ENCODE measurements at places on chromosomes 13 and 19.

GRCh38 chr19:5882421-5882968 is 12.2 kb upstream of the FUT5 start:
- DNase-seq, result no peak

- no peak for DNase-seq
Observed at GRCh38 chr13:22925881-22926747, 254.7 kb upstream of the SGCG start.

- DNase-seq, result no peak
Observed at GRCh38 chr13:105255472-105255871, 1280.0 kb downstream of the EFNB2 start.

DNA sequence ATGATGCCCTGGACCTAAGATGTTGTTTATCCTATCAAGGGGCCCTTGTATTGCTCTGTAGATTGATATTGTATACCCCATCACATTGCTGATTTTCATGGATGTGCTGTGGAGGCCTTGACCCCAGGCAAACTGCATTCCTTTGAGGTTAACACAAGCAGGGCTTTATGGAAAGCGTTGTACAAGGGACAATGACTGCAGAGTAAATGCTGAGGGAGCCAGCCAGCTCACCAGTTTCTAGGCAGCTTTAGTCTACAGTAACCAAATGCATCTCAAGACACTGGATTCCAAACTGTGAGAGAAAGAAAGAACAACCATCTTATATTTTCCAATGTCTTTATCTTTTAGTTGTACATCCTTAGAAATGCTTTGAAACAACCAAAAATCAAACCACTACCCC is 34.1 kb upstream of the EDNRB start:
- DNase-seq, result no peak

- DNase-seq, result no peak
Observed at GRCh38 chr19:2550431-2551171, 74.7 kb downstream of the GADD45B start.

GRCh38 chr19:9461938-9462337 is 26.6 kb upstream of the ZNF266 start:
- DNase-seq, result no peak

GRCh38 chr13:52105841-52106240 is 23.0 kb downstream of the NEK5 start:
- DNase-seq, result no peak

- no peak for DNase-seq
Observed at GRCh38 chr13:111328574-111329410, 8.3 kb downstream of the TEX29 start.

GRCh38 chr13:48567515-48568369 is 34.9 kb upstream of the RCBTB2 start:
- peak; percentile 88 for DNase-seq

DNA sequence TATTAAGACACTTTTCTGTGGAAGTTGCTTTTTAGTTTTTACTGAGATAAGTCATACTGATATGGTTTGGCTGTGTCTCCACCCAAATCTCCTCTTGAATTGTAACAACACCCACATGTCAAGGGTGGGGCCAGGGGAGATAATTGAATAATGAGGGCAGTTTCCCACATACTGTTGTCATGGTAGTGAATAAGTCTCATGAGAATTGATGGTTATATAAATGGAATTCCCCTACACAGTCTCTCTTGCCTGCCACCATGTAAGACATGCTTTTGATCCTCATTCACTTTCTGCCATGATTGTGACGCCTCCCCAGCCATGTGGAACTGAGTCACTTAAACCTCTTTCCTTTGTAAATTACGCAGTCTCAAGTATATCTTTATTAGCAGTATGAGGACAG is 1340.4 kb downstream of the SLITRK5 start:
- DNase-seq, result no peak

DNA sequence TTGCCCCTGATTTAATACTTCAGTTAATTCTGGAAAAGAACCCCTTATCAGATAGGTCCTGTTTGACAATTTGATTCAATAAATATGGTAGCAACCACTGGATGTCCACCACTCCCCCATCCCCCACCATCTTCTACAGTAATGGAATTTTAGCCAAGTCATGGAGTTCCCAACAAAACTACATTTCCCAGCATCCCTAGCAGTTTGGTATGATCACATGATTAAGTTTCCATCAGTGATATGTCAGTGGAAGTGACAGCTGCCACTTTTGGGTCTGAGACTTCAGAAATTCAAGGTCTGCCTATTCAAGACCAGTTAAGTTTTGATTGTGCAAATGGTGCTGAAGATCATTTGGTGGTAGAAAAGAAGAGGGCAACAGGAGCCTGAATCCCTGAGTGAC is 85.5 kb downstream of the CACNA1A start:
- DNase-seq, result no peak

DNA sequence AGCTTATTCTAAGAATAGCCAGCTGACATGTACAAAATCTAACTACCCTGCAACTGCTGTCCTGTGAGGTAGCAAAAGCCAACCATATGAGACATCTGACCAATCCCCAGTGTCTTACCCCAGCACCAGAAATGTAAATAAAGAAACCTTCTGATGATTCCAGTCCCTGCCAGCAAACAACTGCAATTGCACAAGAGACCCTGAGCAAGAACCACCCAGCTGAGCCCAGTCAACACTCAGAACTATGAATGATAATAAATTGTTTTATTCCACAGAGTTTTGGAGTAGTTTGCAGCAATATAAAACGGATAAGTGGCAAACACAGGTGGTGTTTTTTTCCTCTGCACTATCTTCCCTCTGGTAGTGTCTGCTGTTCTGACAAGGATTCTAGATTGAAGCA is 94.9 kb downstream of the ERCC5 start:
- no peak for DNase-seq

GRCh38 chr19:56538761-56539263 is at the start of gene ZFP28:
Gene ZFP28, plus strand, starts transcription at chr19:56538948. Its CDS starts 71 bp downstream, at chr19:56539019.
- DNase-seq, result peak; percentile 44

GRCh38 chr13:70080012-70080411 is 27.6 kb upstream of the ATXN8OS start:
- DNase-seq, result no peak

DNA sequence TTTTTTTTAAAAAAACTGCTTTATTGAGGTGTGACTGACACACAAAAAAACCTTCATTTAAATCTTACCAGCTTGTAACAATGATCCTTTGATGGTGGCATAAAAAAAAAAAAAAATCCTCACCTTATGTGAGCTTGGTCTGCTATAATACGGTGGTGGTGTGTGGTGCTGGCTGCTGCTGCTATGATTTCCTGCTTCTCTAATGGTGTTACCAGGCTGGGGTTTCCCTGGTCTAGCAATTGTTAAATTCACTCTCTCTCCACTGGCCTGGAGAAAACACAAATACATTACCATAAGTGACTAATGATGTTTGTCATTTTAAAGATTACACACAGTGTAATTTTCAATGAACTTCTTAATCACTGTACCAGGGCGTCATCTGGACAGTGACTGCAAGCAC is 60.6 kb downstream of the LNX2 start:
- DNase-seq, result no peak

GRCh38 chr13:76929320-76929719 is 19.0 kb upstream of the ACOD1 start:
- DNase-seq, result no peak

- DNase-seq, result no peak
Observed at GRCh38 chr13:57857945-57858344, 226.4 kb downstream of the PCDH17 start.

DNA sequence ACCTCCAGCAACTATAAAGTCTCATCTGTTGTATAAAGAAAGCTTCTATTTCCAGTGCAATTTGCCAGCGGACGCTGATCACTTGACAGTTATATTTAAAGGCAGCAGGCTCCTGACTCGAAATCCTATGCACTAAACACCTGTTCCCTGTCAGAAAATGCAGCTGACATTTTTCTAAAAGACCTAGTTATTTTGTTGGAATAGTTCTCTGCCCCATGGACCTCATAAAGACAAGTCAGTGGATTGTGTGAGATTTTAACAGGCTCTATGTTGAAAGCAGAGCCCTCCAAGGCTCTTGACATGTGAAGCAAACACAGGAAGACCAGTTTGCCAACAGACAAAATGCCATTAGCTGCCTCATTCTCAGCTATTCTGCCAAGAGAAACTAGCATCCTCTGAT is 304.7 kb upstream of the KLF12 start:
- no peak for DNase-seq

GRCh38 chr13:43482641-43483040 is 304.1 kb downstream of the ENOX1 start:
- DNase-seq, result no peak

DNA sequence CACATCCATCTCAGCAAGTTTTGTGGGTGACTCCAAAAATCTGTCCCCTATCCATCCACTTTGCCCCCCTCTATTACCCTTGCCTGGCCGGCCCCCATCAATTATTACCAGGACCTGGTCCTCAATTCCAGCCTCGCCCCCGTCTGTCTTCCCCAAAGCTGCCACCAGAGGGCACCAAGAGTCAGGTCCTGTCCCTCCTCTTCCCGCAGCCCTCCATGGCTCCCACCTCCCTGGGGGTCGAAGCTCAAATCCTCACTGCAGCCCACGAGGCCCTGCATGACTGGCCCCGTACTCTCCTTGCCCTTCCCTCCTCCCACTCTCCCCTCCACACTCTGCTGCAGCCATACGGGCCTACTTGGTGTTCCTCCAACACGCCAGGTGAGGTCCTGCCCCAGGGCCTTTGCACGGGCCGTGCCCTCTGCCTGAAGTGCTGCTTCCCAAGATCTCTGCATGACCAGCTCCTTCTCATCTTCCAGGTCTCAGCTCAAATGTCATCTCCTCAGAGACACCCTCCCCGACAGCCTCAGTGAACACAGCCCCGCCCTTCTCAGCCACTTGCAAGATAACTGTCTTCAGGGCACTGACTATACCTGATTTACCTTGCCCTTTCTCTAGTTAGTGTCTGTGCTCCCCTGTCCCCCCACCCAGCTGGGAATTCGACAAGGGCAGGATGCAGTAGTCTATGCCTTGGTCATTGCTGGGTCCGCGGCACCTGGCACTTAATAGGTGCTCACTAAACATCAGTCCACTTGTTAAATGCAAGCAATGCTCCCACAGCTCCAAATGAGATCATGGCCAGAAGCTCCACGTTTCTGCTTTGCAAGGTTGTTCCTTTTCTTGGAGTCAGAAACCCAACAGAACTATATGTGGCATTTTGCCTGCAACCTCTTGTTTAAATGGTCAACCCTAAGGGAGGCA is 16.8 kb upstream of the SEMA6B start:
- DNase-seq, result no peak

- DNase-seq, result no peak
Observed at GRCh38 chr19:852136-853013, at the start of gene ELANE. Gene ELANE, plus strand, starts transcription at chr19:852303. Its CDS starts 26 bp downstream, at chr19:852329.

- DNase-seq, result no peak
Observed at GRCh38 chr13:106362707-106363106, 172.8 kb downstream of the EFNB2 start.

DNA sequence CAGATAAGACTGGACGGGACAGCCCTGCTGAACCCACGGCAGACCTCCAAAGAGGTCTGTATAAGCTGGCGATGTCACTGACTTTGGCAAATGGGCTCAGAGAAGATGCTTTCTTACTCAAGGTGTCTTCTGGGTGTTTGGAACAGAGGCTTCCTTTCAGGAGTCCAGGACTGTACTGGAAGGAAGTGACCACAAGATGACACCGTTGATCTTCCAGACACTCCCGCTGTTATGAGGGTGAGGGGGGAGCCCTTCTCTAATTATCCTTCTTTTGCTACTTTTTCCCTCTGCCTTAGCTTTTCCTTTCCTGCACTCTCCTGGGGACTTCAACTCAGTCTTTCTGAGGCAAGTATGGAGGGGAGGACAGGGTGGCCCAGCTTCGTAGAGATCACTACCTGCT is 65.2 kb upstream of the ZNF599 start:
- DNase-seq, result no peak

- no peak for DNase-seq
Observed at GRCh38 chr13:41597348-41598041, 140.1 kb downstream of the RGCC start.

DNA sequence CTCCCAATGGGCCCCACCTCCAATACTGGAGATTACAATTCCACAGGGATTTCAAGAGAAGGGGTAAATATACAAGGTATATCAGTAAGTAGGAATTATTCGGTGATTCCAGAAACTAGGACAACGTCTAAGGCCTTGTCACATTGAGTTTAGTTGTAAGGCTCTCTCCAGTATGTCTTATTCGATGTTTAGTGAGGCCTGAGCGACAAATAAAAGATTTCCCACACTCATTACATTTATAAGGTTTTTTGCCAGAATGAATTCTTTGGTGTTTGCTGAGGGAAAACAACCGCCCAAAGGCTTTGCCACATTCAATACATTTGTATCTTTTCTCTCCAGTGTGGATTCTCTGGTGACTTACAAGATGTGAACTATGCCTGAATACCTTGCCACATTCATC is 19.1 kb upstream of the ZNF841 start:
- DNase-seq, result no peak

- no peak for DNase-seq
Observed at GRCh38 chr13:48750588-48751383, 97.1 kb downstream of the CYSLTR2 start.

DNA sequence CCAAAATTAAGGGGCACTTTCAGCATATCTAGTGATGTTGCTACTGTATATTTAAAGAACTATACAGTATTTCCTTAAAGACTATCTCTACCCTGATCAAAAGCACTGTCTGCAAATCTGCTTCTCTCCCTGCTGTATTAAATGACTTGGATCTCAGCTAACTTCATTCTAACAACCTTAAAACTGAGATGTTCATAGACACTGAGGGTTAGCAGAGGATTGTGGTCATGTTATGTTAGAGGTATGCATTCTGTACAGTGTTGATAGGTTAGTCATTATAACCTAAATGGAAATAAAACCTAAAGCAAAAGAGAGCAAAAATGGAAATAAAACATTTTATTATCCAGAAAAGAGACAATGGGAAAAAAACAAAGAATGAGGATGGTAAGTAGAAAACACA is 9.9 kb downstream of the GPR183 start:
- DNase-seq, result no peak

DNA sequence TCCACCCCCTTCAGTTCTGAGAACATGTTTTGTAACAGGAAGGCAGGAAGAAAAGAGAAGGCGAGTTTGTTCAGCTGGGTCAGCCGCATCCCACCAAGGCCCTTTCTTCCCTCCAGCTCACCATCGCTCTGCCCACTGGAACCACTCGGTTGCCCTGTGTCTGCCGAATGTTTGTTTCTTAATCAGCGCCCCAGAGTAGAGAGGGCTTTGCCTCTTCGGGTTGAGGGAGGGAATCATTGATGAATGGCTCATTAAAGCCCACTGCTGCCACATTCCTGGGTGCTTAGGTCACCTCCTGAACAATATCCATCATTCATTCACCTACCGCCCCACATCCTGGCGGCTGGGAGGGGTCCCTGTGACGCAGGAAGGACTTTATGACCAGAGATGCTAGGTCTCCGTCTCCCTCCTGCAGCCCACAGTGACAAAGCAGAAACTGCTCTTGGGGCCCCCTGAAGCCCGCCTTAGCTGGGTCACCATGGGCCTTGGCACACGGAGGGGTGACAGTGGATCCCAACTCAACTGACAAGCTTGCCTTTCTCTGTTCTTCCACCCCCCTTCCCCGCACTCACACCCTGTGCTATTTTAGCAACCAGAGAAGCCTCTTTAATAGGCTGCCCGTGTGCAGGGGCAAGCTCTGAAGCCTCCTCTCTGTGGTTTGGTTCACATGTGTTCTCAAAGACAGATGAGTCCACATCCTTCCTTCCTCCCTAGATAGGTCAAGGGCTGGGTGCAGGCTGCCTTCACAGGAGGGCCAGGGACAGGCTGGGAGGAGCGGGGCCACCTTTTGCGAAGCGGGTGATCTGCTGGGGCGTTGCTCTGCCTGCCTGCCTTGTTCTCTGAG is 46.2 kb downstream of the ACTN4 start:
- peak; percentile 88 for DNase-seq

Data from GF-D8 (cell line).